Kidney tubule cell (primary cell): ENCODE measurements at places on chromosomes 11 and 22.

- no peak for DNase-seq
Observed at GRCh38 chr11:83702796-83703195, 416.6 kb upstream of the CCDC90B start.

DNA sequence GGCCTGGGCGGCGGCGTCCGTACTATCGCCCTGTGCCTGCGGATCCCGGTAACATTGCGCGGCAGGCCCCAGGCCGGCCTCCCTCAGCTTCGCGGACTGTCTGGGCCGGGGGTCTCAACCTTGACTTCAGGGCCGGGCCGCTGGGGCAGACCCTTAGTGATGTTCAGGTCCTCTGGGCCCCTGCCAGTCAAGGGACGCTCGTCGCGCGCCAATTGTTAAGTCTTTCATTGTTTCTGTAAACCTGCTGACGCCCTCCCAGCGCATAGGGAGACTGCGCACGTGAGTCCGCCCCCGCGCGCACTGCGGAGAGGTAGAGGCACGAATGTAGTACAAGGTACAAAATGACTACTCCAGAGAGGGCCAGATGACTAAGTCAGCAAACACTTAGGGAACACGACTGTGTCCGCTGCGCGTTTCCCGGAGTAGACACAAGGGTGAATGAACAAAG, 451 bp upstream of the HDHD5 start:
- peak; percentile 88 for DNase-seq

DNA sequence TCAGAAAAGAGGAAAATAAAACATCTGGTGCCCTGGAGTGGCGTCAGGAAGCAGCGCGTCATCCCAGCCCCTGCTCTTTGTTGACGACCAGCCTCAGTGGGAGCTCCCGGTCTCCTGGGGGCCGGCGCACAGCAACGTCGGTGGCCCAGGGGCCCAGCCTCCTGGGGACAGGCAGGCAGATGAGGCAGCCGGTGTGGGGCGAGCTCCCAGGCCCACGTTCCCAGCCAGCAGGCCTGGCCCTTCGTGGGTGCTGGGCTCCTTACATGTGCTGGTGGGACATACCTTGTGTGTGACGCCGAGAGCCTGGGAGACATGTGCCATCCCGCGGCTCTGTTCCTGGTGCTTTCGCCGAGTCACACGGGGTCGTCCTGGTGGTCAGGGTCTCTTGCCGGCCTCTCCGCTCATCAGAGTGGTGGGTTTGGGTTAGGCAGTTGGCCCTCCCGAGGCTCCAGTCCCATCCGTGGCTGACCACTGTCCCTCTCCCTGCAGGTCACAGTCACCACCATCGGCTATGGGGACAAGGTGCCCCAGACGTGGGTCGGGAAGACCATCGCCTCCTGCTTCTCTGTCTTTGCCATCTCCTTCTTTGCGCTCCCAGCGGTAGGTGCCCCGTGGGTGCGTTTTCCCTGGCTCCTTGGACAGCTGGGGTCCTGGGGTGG, 116.7 kb downstream of the KCNQ1OT1 start:
- DNase-seq = no peak

DNA sequence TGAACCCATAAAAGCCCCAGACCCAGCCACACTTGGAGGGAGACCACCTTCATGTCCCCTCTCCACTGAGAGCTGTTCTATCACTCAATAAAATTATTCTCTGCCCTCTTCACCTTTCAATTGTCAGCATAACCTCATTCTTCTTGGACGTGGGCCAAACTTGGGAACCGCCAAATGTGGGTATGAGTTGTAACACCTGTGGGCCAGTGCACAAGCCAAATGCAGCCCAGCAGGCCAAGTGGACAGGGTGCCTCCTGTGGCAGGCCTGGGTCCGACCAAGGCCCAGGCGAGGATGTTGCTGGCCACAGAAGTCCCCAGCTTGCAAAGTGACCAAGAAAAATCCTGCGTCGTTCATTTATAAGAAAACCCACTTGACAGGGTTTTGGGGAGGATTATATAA, 621.2 kb downstream of the METTL15 start:
- no peak for DNase-seq

GRCh38 chr22:42785706-42786499, 65.2 kb upstream of the A4GALT start:
- no peak for DNase-seq
